Activated CD4-positive, alpha-beta T cell treated with anti-CD3 and anti-CD28 coated beads, Interleukin-2, amount 50 U/mL, for 1 hour (primary cell): ENCODE measurements at places on chromosomes 5 and 9.

- no peak for DNase-seq
These were observed 218.0 kb downstream of the PIK3R1 start for GRCh38 chr5:68433526-68433922.

DNA sequence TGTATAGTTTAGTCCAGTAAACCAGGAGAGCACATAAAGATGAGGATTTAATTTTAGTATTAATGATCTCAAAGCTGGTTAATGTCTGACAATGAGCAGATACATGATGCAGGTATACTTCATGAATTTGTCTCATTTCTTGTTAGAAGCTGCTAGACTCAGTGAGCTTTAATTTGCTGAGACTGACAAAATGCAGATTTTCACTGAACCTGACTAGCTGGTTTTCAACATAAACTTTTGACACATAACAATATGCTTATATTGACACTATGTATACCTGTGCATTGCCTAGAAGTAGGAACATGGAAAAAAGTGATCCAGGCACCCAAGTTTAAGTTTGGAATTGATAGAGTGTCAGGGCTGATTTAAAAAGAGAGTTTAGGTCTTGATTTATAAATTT, 10.8 kb downstream of the UBLCP1 start:
- DNase-seq, result no peak

- no peak for DNase-seq
These were observed 34.1 kb upstream of the SLC9A3 start for GRCh38 chr5:558326-558725.

- DNase-seq, result no peak
These were observed 16.5 kb upstream of the TMEM171 start for GRCh38 chr5:73103870-73104299.

GRCh38 chr9:13220837-13221236, 58.7 kb downstream of the MPDZ start:
- no peak for DNase-seq

- no peak for DNase-seq
These were observed 247.6 kb upstream of the PDE4D start for GRCh38 chr5:60141119-60141518.

DNA sequence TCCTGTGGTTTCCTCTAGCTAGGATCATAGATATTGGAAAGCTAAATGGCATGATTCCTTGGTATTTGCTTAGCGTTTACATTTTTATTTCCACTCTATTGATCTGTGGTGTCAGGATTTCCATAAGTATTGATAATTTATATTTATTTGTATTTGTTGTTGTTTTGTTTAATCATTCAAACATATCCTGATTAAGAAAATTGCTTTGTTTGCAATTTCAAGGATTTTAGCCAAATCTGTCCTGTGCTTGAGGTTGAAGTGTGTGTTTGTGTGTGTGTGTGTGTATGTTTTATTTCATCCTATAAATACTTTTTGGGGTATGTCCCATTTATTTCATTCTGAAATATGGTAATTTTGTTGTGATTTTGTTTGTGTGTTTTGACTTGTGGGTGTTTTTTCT, 1884.1 kb upstream of the CDH6 start:
- DNase-seq, result no peak

DNA sequence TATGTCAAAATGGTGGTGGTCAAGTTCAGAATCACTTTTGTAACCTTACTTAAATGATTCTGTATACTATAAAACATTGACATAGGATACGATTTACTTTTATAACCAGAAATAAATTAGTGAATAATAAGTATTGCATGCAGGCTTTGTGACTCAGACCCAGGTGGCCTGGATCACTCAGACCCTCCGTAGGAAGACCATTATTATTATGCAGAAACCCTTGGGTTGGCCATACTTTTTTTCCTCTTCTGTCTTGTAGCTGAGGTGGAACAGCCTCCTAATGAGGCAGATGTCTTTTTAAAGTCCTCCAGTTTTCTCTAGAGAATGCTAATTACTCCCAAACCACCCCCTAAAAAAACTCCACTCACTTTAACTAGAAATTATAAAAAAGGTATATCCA, 121.9 kb downstream of the LPAR1 start:
- no peak for DNase-seq

GRCh38 chr5:136892000-136892399, 526.7 kb upstream of the TRPC7 start:
- no peak for DNase-seq

GRCh38 chr5:19584131-19584530, 403.9 kb downstream of the CDH18 start:
- no peak for DNase-seq

GRCh38 chr9:117672369-117672768, 31.8 kb upstream of the TLR4 start:
- no peak for DNase-seq
